HepG2 (cell line): ENCODE measurements at places on chromosomes 4 and X. TPM values are rescaled to one million over a fixed set of nuclear protein-coding genes. Genes with fewer than 3 reads are reported as not detected.

DNA sequence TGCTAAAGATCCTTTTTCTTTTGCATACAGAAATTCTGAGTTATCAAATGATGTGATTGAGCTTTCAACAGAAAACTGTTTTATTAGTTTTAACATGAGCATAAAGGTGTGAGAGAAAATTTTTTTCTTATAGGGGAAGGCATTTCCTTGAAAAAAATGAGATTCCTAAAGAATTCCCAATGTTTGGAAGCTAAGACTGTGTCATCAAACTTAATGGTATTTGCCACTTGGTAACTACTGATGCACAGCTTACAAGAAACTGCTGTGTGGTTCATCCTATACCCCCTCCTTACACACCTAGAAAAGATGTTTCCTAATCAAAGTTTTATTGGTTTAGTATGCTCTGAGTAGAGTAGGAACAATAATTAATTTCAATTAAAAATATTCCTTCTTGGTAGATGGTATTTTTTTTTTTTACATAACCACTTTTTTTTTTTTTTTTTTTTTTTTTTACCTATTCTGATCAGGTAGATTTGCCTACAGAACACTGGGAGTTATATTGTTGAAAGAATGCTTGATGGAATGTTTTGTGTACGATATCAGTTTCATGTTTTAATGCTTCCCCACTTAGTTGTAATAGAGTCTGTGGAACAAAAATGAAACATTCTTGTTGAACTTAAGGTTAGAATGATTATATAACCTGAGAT is 6.0 kb downstream of the PTPN13 start:
- H3K27ac ChIP-seq: no peak overlapping the region
- no peaks in the 10 kb centered on the region for H3K36me3 ChIP-seq
- no peak for DNase-seq
- H3K4me1 ChIP-seq: no peaks in the 10 kb centered on the region
- no peak overlapping the region for H3K4me3 ChIP-seq

- H3K27me3 ChIP-seq: no peaks in the 10 kb centered on the region
- H3K4me1 ChIP-seq: peaks cover 15% of the 10 kb centered on the region
- H3K4me3 ChIP-seq: no peak overlapping the region
- no peak overlapping the region for H3K27ac ChIP-seq
- H3K36me3 ChIP-seq: no peaks in the 10 kb centered on the region
Measured at GRCh38 chrX:116009346-116009745, 161.2 kb upstream of the AGTR2 start.

Gene SPANXB1
- not detected in 2 replicates for polyA plus RNA-seq

- H3K4me1 ChIP-seq: peaks cover 4% of the 10 kb centered on the region; the same call in 1 of the 2 replicates
- no peak overlapping the region for H3K27ac ChIP-seq
- DNase-seq: no peak
- no peaks in the 10 kb centered on the region for H3K27me3 ChIP-seq
Measured at GRCh38 chr4:108644237-108644636, 6.2 kb upstream of the OSTC start.
